LoVo (cell line): ENCODE measurements at places on chromosomes 4 and X.

GRCh38 chrX:150229030-150229429 is 134.1 kb upstream of the MAMLD1 start:
- no peak for DNase-seq

DNA sequence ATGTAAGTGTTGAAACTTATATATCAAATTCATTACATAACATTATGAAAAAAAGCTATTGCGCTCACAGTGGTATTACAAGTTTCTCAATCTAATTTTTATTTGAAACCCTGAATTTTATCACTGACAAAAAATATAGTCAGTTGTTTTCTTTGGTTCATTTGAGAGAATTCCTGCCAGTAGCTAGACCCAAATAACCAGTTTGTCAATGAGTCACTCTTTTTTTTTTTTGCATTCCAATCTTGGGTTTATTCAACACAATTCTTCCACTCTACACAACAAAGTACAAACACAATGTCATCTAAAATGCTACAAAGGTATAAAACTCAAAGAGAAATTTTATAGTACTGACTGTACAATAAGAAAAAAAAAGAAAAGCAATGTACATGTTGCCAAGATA is 13.1 kb downstream of the HPF1 start:
- no peak for DNase-seq

- DNase-seq = no peak
Observed at GRCh38 chr4:113733685-113734084, 27.9 kb downstream of the CAMK2D start.

DNA sequence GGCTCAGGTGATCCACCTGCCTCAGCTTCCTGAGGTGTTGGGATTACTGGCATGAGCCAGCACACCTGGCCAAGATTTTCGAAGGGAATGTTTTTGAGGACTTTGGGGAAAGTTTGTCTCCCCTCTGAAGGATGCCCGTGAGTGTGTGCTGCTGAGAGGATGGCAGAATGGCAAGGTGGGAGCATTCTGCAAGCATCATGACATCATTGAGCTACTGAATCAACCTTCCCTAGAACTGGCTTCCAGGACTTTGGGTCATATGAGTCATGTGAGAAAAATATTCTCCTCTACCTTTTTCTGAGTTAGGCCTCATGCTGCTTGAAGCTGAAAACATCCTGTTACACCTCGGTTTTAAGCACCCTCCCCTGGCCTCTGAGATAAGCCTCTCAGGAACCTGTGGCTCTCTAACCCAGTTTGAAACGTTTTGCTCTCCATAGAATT is 31.0 kb downstream of the TMEM131L start:
- no peak for DNase-seq

DNA sequence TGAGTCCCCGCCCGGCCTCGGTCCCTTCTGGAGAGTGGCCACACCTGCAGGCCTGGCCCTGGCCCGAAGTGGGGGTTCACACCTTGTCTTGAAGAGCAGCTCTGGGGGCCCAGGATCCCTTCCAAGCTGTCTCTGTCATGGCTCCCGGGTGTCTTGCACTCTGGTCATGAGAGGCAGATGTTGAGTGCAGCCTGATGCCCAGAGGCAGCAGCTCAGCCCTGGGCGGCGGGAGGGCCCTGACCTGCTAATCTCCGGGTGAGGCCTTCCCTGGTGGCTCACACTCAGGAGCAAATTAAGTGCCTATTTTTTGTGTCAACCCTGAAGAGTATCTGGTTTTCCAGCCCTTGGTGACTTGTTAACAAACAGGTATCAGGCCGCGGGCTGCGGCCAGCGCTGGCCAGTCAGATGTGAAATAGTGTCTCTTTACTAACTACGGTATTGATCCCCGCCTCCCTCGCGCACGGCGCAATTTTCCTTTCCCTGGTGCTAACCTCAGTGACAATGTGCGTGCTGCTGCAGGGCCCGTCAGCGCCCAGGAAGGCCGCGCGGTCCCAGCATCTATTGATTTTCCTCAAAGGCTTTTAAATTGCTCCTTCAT is 24.2 kb downstream of the NKX1-1 start:
- no peak for DNase-seq

GRCh38 chrX:130999360-130999759 is 58.8 kb upstream of the ARHGAP36 start:
- no peak for DNase-seq

DNA sequence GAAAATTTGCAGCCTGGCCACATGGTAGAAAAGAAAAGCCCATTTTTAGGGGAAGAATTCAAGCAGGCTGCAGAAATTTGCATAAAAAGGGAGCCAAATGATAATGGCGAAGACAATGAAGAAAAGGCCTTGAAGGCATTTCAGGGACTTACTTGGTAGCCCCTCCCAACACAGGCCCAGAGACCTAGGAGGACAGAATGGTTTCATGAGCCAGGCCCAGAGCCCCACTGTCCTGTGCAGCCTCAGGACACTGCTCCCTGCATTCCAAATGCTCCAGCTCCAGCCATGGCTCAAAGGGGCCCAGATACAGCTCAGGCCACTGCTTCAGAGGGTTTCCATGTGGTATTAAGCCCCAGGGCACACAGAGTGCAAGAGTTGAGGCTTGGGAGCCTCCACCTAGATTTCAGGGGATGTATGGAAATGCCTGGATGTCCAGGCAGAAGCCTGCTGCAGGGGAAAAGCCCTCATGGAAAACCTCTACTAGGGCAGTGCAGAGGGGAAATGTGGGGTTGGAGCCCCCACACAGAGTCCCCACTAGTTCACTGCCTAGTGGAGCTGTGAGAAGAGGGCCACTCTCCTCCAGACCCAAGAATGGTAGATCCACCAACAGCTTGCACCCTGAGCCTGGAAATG is 271.7 kb upstream of the KLF3 start:
- no peak for DNase-seq
